ENCODE measurements at places on chromosomes 4 and X.

DNA sequence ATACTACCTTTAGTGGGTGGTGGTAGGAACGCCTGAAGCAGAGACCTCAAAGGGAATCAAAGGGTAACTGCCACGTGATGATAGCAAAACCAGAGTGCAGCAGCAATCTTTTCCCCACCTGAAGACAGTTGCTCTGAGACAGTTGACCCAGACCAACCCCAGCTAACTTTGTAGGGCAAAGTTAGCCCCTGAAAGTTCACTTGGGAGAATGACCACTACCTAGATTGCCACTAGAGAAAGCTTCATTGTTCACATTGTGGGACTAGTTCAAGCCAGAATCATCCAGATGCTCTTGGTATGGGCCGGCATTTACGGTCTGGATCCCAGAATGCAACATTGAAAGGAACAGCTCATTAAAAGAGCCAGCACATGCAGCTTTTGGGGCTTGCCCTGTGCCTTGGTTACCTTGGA is 4.1 kb downstream of the SEPTIN6 start:
- DNase-seq = peak; percentile 52

GRCh38 chr4:153260553-153261300 is 56.5 kb downstream of the TRIM2 start:
- DNase-seq = no peak

DNA sequence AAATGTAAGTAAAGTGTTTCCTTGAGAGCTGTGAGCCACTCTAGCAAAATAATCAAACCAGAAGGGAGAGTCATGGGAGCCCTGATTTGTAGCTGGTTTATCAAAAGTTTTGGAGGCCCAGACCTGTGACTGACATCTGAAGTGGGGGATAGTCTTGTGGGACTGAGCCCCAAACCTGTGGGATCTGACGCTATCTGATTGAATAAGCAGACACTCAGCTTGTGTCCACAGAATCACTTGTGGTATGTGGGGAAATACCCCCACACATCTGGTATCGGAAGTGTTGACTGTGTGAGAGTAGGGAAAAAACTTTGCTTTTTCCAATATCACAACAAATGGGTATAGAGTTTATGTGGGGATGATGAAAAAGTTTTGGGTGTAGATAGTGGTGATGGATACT is 35.4 kb downstream of the FUNDC1 start:
- no peak for DNase-seq

DNA sequence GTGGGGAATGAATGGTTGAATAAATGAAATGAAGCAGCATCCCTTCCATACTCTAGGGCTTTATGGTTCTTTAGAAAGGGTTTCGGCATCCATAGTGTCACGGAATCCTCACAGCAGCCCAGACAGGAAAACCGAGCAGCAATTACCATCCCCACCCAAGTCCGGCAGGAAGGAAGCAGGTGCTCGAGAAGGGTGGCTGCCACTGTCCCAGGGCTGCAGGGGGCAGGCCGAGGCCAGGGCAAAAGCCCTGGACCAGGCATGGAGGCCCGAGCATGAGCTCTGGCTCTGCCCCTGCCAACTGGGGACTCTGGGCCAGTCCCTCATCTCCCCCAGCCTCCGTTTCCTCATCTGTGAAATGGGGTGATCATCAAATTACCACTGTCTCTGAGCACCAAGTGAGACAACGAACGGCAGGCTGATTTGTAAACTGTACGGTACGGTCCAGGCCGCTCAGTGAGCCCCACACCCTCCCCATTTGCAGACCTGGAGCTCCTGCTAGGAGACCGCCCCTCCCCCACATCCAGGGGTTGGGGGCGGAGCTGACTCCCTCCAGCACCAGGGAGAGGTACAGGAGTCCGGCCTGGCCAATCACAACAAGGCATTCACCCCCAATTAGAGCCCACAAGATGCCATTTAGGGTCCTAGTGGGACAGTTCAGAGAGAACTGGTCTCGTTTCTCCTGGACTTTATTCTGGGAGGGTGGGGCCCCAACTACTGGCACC is 100.4 kb downstream of the WFS1 start:
- DNase-seq = no peak

Measured in activated CD4-positive, alpha-beta T cell treated with anti-CD3 and anti-CD28 coated beads for 4 hours (primary cell).